NCI-H1048 (cell line): ENCODE measurements at places on chromosomes 6 and 20.

GRCh38 chr6:31901415-31901952, 402 bp downstream of the ZBTB12 start:
- DNase-seq, result no peak

GRCh38 chr20:58553841-58554240, 38.6 kb upstream of the APCDD1L start:
- DNase-seq, result no peak

DNA sequence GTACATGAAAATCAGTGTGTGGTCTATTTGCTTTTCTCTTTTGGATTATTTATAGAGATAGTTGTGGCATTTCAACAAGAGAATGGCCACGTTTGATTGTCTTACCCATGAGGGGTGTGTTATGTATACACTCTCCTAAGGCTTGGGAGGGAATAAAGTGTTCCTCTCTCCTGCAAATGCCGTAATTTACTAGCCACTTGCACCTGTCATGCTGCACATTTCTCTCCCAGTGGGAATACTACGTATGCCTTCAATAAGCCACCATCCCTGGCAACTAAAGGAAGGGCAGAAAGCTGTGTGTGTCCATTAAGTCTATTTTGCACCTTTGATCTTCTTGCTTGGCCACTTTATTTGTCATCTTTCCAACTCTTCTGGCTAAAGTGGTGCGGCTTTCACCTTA, 541.2 kb downstream of the QKI start:
- DNase-seq, result no peak

GRCh38 chr6:36241728-36242127, 28.1 kb upstream of the PNPLA1 start:
- peak; percentile 29 for DNase-seq
